ENCODE measurements at places on chromosomes 1 and 21.

DNA sequence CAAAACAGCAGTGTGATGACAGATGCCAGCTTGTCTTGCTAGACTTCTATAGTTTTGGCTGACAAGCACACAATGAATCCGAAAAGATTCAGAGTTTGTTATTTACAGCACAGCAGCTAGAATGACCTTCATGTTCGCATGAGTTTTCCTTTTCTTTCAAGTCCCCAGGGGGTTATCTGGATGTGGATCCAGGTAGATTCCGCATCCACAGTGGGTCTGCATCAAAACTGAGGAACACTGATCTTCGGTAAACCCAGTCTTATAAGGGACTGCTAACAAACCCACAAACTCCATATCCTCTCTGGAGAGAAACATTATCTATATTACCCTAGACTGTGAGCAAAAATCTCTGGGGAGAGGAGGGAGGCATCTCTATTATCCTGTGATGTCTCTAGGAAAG lies 69.0 kb upstream of the DEPDC1 start:
- DNase-seq: no peak

- DNase-seq: no peak
Observed at GRCh38 chr1:201184307-201185122, 6.1 kb upstream of the IGFN1 start.

DNA sequence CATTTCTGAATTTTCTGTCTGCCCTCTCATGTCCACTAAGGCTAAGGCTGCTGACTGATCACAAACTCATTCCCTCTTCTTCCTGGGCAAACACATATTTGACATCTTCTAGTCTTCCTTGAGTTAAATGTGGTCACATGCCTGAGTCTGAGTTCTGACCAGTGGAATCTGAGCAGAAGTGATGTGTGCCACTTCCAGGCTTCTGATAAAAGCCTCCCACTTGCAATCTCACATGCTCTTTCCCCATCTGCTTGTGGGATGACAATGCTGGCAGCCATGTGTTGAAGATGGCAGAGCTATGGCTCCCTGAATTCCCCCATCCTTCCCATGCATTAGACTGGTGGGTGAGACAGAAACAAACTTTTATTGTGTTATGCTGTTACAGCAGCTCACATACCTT lies 149.9 kb upstream of the ZNF648 start:
- DNase-seq: no peak

- no peak for DNase-seq
Observed at GRCh38 chr1:25651036-25651640, 34.5 kb downstream of the MAN1C1 start.

DNA sequence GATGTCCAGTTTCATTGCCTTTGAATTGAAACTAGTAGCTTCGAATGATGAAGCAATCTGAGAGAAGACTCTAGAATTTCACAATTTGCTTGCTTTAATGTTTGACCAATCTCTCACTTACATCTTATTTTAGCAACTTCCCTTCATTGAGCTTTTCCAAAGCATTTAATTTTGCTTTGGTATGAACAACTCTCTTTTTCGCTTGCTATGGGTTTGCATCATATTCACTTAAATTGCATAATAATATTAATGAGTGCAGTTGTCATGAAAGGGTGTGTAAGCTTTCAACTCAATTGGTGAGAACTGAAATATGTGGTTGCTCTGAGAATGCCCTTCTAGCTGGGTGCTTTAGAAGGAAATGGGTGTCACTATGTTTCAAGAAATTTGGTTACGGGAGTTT lies 309.2 kb downstream of the HLX start:
- DNase-seq: no peak

- DNase-seq: no peak
Observed at GRCh38 chr21:31130821-31131220, 92.5 kb upstream of the KRTAP19-8 start.

All from HS-27A (cell line).